Vagina (tissue), 2 donors: ENCODE measurements at places on chromosomes 7 and 10. TPM values are rescaled to one million over a fixed set of nuclear protein-coding genes. Genes with fewer than 3 reads are reported as not detected.

The SLC26A4 gene
- total RNA-seq = not detected

The RBP3 gene
- not detected for total RNA-seq

The AMPH gene
- 13.3 TPM for total RNA-seq

The CALCR gene
- total RNA-seq = not detected

GRCh38 chr7:40077849-40078248 is 56.6 kb downstream of the MPLKIP start:
- no peaks in the 10 kb centered on the region for H3K4me1 ChIP-seq
- H3K4me3 ChIP-seq = no peak overlapping the region
- H3K27ac ChIP-seq = no peak overlapping the region

- H3K4me1 ChIP-seq = peaks cover 20% of the 10 kb centered on the region
- no peak overlapping the region for H3K4me3 ChIP-seq
- DNase-seq = no peak
- H3K36me3 ChIP-seq = no peaks in the 10 kb centered on the region
- H3K27ac ChIP-seq = peak overlapping the region; percentile 7
These were observed 106.7 kb downstream of the CUBN start for GRCh38 chr10:17022896-17023295.

- H3K36me3 ChIP-seq = no peaks in the 10 kb centered on the region
- peaks cover 45% of the 10 kb centered on the region for H3K4me1 ChIP-seq
- H3K4me3 ChIP-seq = peak overlapping the region; percentile 84
- no peak for DNase-seq
These were observed 607 bp upstream of the SMO start for GRCh38 chr7:129187681-129188371.
